ENCODE measurements at places on chromosomes 3 and 15.
A peak's percentile ranks its signal among the peaks of the same experiment; 100 is the strongest.

GRCh38 chr3:69560818-69561217 is 174.9 kb upstream of the FRMD4B start:
- DNase-seq, result no peak

GRCh38 chr3:188062216-188062615 is 91.7 kb upstream of the LPP start:
- DNase-seq, result no peak

- peak; percentile 8 for DNase-seq
Measured at GRCh38 chr3:132284781-132285619, 32.2 kb upstream of the ACP3 start.

- no peak for DNase-seq
Measured at GRCh38 chr3:184946917-184947316, 135.0 kb downstream of the VPS8 start.

DNA sequence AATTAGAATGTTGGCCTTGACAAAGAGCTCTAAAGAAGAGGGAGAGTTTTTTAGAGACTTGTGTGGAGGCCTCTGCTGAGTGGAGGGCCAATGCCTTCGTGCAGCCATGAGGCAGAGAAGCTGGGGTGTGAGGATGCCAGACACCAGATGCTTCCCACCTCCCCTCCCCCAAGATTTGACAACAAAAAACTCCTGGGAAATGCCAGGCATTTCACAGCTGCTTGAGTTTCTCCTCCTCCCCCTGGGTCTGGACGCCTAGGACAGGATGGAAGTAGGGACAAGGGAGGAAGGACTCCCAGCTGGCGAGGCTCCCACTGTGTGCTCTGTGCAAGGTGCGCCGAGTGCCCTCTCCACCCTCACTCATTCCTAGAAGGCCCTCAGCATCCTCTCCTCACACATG is 20.1 kb downstream of the TGM4 start:
- DNase-seq, result no peak

DNA sequence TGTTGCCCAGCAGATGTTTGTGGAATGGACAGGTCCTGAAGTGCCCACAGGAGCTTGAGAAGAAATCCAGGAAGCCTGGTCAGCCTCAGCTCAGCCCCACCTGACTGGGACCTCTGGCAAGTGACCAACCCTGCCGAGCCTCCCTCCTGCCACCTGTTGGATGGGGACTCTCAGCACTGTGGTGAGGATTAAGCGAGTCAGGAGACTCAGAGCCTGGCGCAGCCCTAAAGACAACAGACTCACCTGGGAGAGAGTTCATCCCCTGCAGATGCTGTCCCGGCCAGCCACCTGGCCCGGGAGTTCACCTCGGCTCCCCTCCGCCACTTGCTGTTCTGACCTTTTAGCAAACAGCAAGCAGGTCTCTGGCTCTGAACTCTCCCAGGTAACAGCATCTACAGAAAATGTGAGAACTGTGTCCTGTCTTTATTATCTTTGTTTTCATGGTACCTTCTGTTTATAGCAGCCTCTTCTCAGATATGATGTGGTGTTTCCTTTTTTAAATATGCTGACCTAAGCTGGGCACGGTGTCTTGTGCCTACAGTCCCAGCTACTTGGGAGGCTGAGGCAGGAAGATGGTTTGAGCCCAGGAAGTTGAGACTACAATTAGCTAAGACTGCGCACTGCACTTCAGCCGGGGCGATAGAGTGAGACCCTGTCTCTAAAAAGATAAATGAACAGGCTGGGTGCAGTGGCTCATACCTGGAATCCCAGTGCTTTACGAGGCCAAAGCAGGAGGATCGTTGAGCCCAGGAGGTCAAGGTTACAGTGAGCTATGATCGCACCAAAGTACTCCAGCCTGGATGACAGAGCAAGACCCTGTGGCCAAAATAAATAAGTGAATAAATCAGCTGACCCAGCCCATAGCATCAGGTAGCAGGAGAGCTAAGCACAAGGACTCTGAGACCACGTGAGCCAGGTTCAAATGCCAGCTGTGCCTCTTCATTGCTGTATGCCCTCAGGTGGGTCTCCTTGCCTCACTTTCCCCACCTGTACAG is 32.4 kb upstream of the SLC6A6 start:
- DNase-seq, result peak; percentile 92

DNA sequence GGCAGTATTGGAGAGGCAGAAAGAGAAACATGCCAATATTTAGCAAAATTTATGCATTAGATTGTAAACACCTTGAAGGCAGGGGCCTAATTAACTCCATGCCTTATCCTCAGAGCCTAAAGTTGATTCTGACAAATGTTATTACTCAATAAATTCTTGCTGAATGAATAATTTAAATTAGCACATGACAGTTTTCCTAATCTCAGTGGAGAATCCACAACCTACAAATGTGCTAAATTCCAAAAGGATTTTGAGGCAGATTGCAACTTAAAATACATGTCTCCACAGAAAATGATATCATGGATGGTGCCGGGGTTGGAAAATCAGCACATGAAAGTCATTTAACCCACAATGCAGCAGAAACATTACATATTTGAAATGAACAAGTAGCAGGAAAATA is 41.1 kb upstream of the NANOGP8 start:
- no peak for DNase-seq

GRCh38 chr3:137641879-137642704 is 122.0 kb upstream of the SOX14 start:
- DNase-seq, result no peak

- DNase-seq, result peak; percentile 82
Measured at GRCh38 chr3:114290911-114291901, 2.6 kb upstream of the TIGIT start.

DNA sequence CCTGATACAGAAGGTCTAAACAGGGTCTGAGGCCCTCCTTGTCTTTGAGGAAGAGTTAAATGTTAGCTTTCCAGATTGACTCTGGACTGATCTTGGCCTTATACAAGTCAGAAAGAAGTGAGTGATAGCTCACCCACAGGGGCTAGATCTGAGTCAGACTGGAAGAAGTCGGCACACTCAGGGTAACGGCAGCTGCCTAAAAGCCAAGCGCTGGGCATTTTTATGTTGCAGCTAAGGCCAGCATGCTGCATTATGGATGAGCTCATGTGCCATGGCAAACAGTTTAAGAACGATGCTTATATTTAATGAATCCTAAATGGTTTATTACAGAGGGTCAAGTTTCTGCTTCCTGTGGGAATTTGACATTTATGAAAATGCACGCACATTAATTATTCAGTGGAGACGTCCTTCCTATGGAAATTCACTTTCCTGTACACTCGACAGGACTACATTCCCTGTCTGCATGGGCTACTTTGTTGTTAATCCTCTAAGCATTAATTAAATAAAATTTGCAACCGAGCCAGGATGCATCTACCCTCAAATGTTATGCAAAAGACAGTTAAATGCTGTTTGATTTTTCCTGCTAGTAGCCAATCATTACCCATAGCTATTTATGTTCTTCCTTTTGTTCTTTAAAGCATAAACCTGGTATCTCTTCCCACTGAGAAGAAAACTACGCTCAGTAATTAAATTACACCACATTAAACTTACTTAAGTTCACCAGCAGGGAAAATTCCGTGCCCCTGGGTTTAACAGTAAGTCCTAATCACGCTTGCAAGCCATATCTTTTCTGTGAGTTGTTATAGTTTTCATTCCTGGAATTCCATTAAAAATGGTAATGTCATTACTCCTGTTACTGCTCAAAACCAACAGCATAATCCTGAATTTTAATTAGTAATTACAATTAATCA is 762.7 kb upstream of the CFAP20DC start:
- DNase-seq, result no peak

DNA sequence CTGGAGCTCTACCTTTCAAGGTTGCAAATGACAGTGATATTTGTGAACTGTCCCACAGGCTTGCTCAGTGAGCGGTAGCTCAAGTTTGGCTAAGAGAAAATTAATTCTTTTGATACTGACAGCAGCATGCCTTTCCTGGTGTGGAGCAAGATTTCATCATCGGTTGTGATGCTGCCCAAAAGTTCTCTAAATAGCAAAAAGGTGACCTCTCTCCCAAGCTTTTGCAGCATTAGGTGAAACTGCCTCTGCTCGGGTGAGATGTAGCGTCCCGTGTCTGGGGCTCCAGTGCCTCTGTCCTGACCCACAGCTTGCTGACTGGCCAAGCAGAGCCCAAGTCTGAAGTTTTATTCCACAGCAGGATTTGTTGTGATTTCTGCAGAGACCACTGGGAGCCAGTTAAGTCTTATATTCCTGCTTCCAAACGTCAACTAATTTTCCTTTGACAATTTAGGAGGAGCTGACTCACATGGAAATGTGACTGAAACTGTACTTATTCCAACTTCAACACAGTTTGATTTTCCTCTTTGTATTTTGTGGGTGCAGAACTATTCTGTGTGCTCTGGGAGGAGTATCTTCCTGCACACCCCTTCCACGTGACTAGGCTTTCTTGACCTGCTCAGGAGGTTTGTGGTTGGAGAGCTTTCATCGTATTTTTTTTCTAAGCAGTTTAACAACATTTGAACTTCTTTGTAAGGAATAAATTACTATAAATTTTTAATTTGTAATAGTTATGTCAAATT is 5.9 kb downstream of the SYNM start:
- no peak for DNase-seq

- no peak for DNase-seq
Measured at GRCh38 chr3:112508860-112509259, 9.6 kb upstream of the BTLA start.

DNA sequence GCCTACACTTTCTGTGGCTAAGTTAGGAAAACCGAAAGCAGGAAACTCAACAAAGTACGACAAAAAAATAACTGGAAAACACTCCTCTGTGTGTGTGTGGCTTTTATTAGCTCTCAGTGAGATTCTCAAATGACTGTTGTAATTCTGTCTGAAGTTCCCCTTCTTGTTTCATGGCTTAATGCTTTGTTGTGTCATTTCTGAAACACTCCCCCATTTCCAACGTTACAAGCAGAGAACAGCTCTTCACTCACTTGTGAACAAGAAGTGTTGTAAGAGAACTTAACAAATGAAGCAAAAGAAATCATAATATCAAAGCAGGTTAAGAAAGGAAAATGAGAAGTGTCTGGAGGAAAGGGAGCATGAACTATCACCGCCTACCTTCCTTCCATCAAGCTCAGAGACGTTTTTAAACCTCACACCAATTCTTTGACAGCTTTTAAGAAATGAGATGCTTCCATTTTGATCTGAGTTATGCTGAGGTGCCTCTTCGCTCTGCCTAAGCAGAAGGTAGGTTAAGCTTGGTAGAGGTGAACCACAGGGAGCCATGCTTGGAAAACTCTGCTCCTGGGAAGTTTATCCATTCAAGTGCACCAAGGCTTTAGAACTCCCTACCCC is 12.4 kb upstream of the SEC62 start:
- no peak for DNase-seq

DNA sequence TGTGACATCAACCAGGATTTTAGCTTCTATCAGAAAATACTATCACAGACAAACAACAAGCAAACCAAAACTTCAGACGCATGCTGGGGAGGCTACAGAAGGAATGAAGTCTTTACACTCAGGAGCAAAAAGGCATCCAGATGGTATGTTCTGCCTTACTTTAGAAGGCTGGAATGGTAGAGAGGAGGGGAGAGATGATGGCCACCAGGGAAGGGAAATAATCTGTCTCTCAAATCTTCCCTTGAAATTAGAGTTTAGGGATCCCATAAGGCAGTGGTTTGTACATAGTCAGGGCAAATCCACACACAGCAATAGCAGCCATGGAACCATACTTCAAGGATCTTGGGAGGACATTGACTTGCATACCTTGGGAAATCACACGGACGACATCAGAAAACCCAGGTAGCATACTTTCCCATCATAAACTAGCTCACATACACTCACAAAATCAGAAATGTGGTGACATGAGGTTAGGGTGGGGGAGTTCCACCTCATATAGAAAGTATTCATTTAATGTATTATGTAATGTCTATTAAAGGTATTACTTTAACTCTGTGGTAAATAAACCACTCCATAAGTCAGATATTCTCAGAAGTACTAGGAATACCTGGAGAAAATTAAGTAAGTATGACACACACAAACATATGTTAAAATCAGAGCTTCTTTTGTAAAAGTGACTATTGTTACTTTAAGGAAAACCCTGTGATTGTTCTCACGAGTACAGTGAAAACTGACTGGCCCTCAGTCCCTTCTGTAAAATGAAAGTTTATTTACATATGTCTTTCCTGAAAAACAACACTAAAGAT is 9.4 kb downstream of the BTLA start:
- no peak for DNase-seq

DNA sequence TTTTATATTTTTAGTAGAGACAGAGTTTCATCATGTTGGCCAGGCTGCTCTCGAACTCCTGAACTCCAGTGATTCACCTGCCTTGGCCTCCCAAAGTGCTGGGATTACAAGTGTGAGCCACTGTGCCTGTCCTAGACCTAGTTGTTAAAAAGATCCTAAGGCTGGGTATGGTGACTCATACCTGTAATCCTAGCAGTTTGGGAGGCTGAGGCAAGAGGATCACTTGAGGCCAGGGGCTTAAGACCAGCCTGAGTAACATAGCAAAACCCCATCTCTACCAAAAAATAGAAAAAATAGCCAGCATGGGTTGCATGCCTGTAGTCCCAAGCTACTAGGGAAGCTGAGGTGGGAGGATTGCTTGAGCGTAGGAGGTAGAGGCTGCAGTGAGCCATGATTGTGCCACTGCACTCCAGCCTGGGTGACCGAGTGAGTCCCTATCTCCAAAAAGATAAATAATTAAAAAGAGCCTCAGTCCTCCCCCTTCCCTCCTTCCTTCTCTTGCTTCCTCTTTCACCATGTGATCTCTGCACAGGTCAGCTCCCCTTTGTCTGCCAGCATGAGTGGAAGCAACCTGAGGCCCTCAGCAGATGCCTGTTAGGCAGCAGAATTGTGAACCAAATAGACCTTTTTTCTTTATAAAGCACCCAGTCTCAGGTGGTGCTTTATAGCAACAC is 9.8 kb upstream of the FNDC3B start:
- DNase-seq, result no peak

GRCh38 chr3:128348805-128349531 is 117.7 kb downstream of the DNAJB8 start:
- DNase-seq, result peak; percentile 50

DNA sequence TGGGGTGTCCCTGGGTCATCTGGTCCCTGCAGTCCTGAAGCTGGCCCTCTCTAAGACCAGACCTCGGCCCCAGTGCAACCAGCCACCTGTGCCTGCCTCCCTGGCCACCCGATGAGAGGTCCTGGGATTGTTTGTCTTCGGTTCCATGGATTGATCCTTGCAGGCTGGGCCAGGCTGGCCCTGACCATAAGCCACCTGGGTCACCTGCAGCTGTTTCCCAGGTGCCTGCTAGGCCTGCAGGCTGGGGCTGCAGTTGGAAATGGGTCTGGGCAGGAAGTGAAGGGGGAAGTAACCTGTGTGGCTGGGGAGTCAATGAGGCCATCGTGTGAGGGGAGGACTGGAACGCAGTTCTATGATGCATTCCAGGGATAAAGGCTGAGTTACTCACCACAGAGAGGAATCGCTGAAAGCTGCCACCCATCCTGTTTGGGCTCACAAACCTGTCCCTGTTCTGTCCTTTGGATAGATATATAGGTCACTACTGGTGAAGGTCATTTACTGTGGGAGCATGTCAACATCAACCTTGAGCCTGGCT is 30.9 kb upstream of the VPS8 start:
- no peak for DNase-seq

- no peak for DNase-seq
Measured at GRCh38 chr3:127003601-127004280, 20.8 kb downstream of the PLXNA1 start.

GRCh38 chr3:69161587-69162307 is 39.4 kb upstream of the LMOD3 start:
- peak; percentile 9 for DNase-seq

- no peak for DNase-seq
Measured at GRCh38 chr3:13278783-13279531, 141.2 kb downstream of the NUP210 start.

- DNase-seq, result no peak
Measured at GRCh38 chr3:81472600-81473362, 288.7 kb downstream of the GBE1 start.

- DNase-seq, result no peak
Measured at GRCh38 chr3:113441051-113441770, at the start of gene CFAP44. TSS of gene CFAP44 (minus strand) at chr3:113441493. CDS start at chr3:113433664, 7,829 bp downstream.
